Naive B cell (primary cell): ENCODE measurements at places on chromosomes 2 and 18.

GRCh38 chr2:99980176-99980575 is 162.2 kb downstream of the AFF3 start:
- DNase-seq, result no peak

GRCh38 chr2:65027616-65028244 is 28.5 kb upstream of the CEP68 start:
- DNase-seq, result no peak

- no peak for DNase-seq
These were observed 10.7 kb upstream of the POLE4 start for GRCh38 chr2:74947703-74948102.

DNA sequence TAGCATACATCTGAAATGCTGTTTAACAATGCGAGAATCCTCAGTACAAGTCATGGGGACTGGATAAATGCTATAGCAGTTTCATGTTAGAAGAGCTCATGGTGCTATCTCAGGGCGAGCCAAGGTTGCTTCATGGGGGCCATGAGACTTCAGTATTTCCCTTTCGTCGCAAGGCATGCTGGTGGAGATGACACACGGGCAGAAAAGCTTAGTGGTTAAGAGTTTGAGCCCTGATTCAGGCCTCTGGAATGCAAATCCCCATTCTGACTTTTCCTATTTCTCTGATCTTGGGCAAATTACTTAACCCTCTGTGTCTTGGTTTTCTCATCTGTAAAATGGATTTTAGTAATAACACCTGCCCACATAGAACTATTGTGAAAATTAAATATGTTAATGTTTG is 57.4 kb upstream of the EPHA4 start:
- no peak for DNase-seq

- no peak for DNase-seq
These were observed 72.1 kb upstream of the FHL2 start for GRCh38 chr2:105470979-105471378.

- no peak for DNase-seq
These were observed 293.8 kb upstream of the SLC14A2 start for GRCh38 chr18:45321520-45321919.

DNA sequence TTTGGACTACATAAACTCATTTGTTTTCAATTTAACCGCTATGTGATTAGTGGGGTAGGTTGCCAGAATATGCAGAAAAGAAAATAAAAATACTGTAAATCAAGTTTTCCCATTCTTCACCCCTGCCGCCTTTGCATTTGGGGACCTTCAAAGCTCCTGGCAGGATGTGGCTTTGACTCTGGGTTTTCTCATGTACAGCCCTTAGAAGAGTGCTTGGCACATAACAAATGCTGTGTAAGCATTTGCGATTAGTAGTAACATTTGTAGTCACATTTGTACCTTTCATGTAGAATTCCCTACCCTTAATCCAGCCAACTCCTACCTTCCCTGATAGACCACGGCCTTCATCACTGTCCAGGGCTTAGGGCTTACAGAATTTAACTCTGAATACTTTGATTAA is 262.6 kb downstream of the MREG start:
- no peak for DNase-seq

DNA sequence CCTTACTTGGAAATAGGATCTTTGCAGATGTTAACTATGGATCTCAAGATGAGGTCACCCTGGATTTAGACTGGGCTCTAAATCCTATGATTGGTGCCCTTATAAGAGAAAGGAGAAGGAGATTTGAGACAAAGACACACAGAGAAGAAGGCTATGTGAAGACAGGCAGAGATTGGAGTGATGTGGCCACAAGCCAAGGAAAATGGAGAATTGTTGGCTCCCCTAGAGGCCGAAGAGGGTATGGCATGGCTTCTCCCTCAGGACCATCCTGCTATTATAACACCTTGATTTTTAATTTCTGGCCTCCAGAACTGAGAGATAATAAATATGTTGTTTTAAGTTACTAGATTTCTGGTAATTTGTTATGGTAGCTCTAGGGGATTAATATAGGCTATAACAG is 7.6 kb downstream of the CYBRD1 start:
- no peak for DNase-seq

DNA sequence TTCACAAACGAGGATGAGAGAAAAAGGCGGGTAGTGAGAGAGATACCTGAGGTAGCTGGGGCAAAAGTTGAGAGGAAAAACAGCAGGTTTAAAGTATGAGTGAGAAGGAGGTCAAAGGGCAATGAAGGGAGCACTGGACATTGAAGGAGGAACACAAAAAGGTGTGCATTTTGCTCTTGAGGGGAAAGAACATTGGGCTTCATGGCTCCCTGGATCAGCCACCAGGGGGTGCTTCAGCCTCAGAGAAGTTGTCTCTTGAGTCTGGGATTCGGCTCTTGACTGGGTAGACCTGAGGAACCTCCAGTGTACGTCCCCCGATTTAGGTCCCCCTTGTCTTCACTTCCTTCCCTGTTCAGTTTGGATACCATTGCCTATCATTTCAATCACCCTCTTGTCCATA is 128.5 kb downstream of the RAPGEF4 start:
- no peak for DNase-seq

DNA sequence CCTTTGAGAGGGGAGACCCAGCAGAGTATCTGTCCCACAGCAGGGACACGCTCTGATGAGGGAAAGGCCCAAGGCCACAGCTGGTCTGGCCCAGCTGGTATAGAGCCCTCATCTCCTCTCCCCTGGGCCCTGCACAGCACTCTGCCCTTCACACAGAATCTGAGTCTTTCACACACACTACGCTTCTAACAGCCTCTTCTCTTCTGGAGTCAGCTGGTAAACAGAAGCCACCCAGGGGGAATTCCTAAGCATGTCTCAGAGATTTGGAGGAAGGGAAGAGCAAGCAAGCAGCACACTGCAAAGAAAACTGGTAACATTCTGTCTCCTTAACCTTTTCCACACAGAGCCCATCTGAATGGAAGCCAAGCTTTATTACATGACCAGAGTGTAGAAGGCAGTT is 121.1 kb upstream of the ACAA2 start:
- no peak for DNase-seq

DNA sequence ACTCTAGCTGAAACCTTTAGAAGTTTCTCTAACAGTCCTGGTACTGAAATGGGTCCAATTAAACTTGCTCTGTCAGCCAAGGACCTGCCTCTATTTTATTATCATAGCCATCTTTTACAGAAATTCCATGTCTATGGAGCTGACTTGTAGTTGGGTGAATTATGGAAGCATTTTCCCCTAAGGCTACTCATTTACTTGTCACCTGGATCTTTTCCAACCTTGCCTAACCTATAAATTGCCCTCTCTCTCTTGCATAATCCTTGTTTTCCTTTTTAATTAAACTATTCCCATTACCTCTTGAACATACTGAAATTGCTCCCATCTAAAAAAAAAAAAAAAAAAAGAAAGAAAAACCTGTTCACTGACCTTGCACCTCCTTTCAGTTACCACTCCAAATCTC is 74.6 kb upstream of the DOK6 start:
- no peak for DNase-seq

DNA sequence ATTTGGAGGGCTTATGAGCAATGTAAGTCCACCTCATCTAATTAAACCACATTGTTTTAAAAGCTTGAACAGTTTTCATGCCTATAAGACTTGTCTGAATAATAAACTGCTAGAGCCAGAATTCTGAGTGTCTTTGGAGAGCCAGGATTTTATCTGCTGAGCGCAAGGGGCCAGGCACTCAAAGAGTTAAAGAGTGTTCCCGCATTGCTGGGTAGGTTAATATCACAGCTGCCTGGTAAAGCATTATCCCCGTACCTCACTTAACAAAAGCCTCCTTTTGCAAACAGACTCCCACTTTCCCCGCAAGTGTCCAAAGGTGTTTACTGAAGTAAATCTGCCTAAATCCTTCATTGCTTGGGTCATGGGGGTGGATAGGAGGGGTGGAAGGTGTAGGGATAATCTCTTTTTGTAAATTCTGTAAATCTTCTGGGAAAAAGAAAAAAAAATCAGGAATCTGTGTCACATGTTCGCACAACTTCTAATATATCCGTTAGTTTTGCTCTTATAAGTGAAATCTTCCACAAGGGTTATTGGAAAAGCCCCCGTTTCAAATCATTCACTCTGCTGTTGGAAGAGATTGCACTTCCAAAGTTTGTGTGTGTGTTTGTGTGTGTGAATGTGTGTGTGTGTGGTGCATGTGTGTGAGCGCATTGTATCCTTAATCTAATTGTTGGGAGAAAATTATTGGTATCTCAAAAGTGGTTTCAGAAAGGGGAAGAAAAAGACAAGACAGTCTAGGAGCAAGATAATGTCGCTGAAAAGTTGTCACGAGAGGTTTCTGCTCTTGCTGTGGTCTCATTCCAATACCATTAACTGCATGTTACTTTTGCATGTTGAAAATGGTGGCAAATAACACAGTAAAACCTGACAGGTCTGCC is 10.7 kb downstream of the ZEB2 start:
- DNase-seq, result no peak

DNA sequence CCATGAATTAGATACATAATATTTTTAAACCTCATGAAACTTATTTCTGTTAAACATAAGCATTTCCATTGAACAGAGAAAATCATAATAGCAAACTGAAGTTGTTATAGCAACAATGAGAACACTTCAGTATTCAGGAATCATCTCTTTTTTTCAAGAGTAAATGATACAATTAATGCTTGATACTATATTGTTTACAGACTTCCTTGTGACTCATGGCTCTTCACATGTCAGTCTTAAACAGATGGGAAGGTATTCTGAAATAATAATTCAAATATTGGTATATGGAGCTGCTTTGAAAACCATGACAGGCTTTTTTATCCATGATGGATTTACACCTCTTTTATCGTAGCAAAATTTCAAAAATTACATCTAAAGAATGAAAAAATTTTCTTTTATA is 226.5 kb upstream of the RBMS1 start:
- no peak for DNase-seq

DNA sequence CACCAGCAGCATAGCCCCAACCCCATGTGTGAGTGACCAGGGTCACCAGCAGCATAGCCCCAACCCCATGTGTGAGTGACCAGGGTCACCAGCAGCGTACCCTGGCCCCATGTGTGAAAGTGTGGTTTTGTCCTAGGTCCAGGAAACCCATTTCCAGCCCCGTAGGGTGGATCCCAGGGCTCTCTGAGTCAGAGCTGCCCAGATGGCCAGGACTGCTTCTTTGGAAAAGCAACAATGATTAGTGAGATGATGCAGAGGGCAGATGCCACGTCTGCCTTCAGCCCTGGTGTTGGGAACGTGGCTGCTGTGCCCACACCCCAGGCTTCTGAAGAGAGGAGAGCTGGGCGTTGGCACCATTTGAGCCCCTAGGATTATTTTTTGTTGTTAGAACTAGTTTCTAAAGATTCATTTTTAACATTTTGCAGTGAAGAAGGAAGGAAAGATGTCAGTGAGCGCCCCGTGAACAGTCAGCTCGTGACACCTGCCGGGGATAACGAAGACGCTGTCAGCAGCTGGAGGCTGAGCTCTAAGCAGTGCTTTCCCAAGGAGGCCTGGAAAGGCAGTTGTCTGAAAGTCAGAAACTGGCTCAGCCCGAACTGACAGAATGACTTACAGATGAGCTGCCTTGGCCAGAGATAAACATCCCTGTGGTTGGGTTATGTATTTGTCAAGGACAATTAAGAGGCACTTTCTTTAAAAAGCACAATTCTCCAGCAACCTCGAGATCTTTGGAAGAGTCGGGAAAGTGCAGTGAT is 32.1 kb upstream of the KCNG2 start:
- DNase-seq, result no peak

DNA sequence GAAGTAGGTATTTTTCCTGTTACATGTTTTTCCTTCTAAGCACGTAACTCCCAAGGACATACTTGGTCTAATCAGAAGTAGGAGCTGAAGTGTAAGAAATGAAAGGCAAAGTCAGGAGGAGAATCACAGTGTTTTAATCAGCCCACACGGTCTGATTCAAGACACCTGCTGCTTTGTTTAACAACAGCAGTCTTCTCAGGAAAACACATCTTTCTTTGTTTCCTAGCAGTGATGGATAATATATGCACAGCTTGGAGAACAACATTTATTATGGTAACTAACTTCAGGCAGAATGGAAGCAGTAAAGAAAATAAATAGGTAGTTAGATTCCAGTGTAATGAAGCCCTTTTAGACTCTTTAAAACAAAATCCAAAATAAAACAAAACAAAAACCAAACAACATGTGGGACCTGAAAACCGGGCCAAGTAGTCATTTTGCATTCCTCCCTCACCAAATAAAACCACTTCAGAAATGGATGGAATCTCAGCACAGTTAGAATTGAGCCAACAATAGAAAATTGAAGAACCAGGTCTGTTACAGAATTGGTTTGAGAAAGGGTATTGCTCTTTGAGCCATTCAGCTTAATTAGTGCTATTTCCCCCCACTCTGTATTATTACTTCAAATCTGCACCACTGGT is 61.1 kb upstream of the UGP2 start:
- no peak for DNase-seq

GRCh38 chr2:44071454-44072046 is 75.8 kb upstream of the LRPPRC start:
- DNase-seq, result no peak

GRCh38 chr2:24457696-24458386 is 33.2 kb upstream of the NCOA1 start:
- no peak for DNase-seq

DNA sequence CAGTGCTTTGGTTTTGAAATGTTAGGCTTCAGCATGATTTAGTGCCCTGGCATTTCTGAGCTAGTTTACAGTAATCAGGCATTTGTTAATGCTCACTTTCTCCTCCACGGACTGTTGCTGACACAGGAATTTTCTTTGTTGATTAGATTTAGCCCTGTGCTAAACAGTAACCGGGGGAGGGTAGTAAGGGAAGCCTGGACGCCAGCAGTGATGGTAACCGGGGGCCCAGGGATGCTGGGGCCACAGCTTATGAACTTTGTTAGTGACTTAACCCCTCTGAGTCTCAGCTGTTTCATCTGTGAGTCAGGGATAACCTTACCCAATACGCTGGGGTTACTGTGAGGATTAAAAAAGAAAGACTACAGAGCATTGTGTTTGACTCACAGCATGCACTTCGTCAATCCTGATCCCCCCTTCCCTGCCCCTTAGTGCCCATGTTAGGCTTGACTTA is 33.5 kb downstream of the KLHL29 start:
- DNase-seq, result no peak

DNA sequence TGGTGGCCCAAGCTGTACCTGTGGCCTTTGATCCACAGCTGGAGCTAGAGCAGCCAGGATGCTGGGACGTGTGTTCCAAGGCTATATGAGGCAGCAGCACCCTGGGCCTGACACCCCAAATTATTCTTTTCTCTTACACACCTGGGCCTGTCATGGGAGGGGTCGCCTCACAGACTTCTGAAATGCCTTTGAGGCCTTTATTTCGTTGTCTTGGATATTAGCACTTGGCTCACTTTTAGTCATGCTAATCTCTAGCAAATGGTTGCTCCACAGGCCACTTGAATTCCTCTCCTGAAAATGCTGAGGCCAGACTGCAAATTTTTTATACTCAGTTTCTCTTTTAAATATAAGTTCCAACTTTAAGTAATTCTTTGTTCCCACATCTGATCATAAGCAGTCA is 22.0 kb upstream of the IL1R2 start:
- DNase-seq, result no peak
